ENCODE measurements at places on chromosomes 16 and 17.

DNA sequence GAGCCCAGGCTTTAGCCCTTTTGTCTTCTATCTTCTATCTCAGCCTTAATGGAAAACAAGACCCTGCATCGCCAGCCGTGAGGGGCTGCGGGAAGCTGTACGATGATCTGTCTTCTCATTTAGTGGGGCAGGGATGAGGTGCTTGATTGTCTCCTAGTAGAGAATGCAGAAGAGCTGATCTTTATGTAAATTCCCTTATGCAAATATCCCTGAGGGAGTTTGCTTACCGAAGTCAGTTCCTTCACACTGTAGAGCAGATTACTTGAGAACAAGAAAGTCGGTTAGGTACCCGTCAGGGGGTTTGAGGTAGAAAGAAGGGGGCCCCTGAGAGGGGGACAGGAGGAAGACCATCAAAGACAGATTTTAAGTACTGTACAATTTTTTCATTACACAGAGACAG, 66.2 kb downstream of the IRF8 start:
- no peak for DNase-seq

DNA sequence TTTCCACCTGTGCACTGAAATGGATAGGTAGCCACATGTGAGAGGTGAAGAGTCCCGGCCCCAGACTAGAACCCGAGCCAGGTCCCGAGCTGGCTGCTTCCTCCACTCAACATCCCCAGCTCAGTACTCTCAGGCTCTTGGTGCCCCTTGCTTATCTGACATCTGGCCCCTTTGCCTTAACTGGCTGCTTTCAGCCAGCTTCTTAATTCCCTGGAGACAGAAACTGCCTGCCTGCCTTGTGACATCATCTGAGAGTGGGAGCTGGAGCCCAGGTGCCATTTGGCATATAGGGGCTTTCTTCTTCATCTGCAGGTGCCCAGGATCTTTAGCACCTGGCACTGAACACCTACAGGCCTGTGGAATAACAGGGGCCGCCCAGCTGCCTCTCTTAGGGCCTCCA, 8.9 kb downstream of the CHAD start:
- no peak for DNase-seq

DNA sequence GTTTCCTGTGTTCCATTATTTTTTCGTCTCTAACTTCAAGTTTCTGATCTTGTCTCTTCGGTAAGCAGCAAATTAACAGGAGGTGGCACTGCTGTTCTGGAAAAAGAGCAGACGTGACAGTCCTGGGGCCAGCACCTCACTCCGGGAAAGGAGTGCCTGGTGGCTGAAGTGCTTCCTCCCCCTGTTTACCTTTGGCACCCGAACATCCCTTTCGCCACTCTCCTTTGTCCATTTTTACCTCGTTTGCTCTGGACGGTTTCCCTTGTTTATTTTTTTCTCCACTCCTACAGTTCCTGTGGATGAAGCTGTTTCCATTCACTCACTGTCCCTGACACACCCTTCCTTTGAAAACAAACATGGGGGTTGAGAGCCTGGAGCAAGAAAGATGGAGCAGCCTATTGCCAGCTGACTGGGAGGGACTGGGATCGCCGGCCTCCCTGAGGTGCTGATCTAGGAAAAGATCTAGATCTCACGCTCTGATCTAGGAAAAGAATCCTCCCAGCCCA, 12.6 kb downstream of the SAP30BP start:
- no peak for DNase-seq

DNA sequence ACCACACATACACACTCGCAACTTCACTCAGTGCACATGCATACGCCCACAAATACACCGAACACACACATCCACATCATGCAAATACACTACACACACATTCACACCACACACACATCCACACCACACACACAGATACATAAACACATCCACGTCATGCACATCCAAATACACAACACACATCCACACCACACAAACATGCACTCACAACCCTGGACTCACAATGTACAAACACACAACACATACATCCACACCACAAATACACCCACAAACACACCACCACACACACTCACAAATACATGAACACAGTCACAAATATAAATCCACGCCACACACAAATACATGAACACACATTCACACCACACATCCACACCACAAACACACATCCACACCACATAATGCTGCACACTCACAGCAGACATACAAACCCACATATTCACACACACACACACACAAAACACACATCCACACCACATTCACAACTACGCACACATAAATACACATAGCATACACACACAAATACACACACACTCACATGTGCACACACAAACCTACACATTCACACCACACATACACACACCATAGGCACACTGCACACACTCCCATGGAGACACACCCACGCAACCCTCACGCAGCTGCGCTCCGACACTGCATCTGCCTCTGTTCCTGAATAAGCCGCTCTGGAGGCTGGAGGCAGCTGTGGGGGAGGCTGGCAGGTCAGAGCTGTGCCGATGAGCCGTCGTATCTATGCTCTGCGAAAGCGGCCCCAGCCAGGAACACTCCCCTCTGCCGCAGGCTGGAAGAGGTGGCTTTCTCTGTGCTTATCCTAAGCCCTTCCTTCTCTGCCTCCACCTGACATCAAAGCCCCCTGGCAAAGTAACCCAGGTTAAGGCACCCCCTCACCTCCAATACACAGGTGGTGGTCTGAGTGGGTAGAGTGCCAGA, 141.8 kb downstream of the GRIN2A start:
- no peak for DNase-seq

- DNase-seq, result no peak
Measured at GRCh38 chr17:2952174-2952845, 111.1 kb downstream of the OR1D5 start.

DNA sequence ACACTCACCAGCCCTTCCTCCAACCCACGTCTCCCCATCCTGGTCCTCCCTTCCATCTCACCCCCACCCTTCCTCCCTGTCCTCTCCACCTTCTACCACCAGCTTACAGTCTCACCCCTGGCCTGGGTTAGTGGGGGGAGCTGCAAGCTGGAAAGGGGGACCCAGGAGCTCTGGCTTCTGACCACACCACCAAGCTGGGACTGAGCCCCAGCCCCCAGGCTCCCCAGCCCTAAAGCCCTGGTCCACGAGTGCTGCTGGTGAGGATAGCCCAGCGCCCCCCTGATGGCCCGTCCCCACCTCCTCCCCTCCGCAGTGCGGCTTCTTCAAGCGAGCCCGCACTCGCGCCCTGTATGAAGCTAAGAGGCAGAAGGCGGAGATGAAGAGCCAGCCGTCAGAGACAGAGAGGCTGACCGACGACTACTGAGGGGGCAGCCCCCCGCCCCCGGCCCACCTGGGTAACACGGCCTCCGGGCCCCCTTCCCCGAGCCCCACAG, 7.2 kb upstream of the PDK2 start:
- DNase-seq, result no peak

DNA sequence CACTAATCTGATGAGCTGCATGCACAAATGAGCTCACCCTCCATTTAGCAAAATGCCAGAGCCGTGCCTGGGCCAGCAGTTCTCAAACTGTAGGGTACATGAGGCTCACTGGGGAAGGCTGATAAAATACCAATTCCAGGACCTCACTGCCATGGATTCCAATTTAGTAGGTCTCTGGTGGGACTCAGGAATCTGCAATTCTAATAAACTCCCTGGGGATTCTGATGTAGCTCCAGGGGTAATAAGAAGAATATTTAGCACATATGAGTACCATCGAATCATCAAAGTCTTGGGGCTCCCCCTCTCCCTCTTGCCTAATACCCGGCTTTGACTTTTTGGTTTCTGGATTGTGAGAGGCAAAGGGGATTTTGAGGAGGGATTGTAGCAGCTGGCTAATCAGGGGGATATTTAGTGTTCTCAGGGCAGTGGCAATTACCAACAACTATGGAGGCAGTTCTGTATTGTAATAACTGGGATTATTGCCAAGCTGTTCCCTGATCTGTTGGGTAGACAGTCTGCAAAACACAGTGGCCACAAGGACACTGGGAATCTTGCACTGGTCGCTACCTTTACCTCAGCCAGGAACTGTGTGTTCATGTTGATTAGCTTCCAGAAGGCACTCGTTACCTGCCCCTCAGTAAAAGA, 140.4 kb downstream of the SHISA9 start:
- DNase-seq, result no peak

DNA sequence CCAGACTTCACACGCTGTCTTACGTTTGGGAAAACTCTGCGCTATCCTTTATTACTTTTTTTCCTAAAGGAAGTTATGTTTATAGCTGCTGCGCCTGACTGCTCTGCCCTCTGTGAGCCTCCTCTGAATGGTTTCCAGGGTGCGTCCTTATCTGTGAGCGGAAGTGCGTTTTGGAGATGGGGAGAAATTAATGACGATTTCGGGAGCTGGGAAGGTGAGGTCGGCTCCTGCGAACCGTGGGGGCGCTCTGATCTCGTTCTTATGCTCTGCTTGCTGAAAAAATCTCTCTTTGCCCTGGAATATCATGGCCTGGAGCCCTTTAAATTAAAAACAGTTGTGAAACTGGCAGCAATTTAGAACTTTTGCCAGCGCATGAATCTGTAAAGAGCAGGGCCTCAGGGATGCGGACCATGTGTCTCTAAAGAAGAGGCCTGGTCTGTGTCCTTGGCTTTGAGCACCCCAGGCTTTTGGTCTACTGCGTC, 135.7 kb upstream of the ZFHX3 start:
- no peak for DNase-seq

DNA sequence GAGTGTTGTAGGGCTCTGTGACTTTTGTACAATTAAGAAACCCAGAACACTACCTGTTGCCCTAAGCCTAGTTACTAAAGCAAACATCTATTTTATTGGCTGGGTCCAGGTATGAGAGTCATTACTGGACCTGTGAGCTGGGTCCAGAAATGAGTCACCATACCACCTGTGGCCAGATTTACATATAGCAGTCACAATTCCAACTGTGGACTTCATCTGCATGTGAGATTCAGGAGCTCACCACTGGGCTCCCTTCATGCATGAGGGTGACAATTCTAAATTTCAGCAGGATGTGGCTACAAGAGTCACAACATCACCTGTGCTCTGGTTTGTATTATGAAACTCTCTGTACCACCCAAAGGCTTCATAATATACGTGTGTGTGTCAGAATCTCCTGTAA, 2038.0 kb downstream of the TP53TG3F start:
- no peak for DNase-seq

GRCh38 chr16:81568749-81569087, 124.1 kb downstream of the CMIP start:
- no peak for DNase-seq

GRCh38 chr17:31917065-31917529, 15.6 kb upstream of the UTP6 start:
- no peak for DNase-seq

GRCh38 chr16:67842509-67843342, 606 bp downstream of the THAP11 start:
- peak; percentile 53 for DNase-seq

DNA sequence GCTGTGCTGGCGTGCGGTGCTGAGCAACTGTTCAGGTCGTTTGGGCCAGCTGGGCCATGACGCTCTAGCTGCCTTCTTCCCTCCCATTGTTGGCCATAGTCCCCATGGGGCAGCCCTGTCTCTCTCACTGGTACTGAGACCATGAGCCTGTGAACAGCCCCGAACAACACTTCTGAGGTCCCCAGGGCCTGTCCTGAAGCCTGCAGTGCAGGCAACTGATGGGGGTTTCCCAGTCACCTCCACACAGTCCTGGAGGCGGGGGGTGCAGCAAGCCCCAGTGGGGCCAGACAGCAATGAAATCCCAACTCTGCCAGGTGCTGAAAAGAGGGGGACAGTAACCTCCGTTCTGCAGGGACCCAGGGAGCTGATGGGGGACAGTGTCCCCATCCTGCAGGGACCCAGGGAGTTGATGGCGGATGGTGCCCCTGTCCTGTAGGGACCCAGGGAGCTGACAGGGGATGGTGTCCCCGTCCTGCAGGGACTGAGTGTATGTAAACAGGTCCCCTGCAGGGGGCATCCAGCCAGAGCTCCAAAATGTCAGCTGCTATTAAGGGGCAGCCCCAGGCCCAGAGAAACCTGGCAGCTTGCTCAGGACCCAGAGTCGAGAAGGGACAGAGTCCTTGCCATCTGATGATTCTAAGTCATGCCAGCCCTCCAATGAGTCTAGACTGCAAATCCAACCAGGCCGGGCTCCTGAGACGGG, 30.4 kb downstream of the ENGASE start:
- DNase-seq, result no peak

GRCh38 chr17:61455324-61456060, 3.3 kb downstream of the TBX4 start:
- no peak for DNase-seq

GRCh38 chr17:50209472-50210239, 8.2 kb upstream of the COL1A1 start:
- DNase-seq, result no peak

- DNase-seq, result no peak
Measured at GRCh38 chr17:47077576-47077975, 98.5 kb upstream of the RPRML start.

DNA sequence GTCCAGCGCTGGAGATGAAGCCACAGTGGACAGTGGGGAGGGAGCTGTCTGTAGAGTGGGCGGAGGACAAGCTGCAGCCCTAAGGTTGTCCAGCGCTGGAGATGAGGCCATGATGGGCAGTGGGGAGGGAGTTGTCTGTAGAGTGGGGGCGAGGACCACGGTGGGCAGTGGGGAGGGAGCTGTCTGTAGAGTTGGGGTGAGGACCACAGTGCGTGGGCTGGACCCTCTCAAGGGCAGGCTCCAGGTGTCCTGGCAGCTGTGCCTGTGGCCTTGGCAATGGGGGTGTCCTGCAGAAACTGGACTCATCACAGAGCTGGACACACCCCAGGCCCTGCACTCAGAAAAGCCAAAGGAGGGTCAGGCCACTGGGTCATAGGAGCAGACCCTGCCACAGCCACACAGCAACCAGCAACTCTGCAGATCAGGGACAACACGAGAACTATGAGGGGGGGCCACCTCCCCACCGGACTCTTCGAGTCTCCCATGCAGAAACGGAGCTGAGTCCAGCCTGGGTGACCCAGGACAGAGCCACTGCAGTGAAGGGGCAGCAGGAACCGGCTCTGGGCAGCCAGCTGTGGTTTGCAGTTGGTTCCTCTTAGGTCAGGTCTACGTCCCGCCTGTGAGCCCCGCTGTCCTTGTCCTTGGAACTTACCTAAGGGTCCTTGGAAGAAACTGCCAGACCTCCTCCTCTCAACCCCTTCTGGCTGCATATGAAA, 33.4 kb upstream of the CBFA2T3 start:
- no peak for DNase-seq

DNA sequence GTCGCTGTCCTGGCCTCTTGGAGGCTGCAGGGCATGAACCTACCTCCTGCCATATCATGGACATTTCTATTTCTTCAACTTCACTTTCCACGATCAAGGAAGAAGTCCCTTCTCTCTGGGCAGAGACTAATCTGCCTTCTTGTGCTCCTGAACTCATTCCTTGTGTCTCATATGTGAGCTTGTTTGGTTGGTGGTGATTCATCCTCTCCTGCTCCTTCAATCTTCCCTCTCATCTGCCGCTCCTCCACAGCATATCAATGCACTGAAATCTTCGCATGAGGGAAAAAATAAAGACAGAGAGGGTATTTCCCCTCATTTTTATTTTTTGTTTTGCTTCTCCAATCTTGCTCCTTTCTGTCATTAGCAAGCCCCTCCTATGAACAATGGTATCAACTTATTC, 571.7 kb upstream of the GOT2 start:
- no peak for DNase-seq

- DNase-seq, result no peak
Measured at GRCh38 chr17:66492561-66493005, 190.2 kb downstream of the PRKCA start.
